NCI-H1436 (cell line): ENCODE measurements at places on chromosomes 4 and X.
A peak's percentile ranks its signal among the peaks of the same experiment; 100 is the strongest.

DNA sequence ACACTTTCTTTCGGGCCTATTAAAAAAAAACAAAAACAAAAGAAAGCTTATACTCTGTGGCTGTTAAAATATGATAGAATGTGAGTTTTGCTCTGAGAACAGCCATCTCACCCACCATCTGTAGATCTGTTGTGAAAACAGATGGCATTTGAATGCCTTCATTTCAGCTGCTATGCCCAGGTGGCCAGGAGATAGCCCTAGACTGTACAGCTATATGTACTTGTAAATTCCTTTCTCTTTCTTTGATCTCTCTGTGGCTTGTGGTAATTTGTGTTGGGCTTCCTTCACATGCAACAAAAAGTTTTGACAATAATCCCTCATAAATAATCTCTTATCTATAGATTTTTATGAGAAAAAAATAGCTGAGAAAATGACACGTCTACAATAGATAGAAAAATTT is 38.1 kb downstream of the PNPLA4 start:
- DNase-seq, result no peak

GRCh38 chrX:45524296-45524695 is 323.6 kb upstream of the DIPK2B start:
- DNase-seq, result no peak

- peak; percentile 68 for DNase-seq
Measured at GRCh38 chrX:153667956-153668396, 5.6 kb downstream of the PNCK start.

GRCh38 chr4:11529625-11530201 is 101.0 kb upstream of the HS3ST1 start:
- DNase-seq, result no peak

DNA sequence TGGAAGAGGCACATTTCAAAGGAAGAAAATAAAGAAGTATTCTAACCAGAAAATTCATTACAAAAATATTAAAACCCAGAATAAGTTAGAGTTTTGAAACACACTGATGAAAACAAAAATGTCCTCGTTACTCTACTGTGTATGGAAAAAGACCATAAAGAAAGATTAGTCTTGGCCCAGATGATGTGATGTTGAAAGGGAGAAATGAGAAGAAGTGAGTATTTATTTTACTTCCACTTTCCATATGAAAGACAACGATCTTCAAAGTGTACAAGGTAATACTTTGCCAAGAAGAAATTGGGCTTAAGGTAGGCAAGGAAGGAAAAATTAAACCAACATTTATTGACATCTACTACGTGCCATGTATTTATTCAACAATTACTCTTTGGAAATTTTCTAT is 48.6 kb upstream of the EMCN start:
- no peak for DNase-seq

DNA sequence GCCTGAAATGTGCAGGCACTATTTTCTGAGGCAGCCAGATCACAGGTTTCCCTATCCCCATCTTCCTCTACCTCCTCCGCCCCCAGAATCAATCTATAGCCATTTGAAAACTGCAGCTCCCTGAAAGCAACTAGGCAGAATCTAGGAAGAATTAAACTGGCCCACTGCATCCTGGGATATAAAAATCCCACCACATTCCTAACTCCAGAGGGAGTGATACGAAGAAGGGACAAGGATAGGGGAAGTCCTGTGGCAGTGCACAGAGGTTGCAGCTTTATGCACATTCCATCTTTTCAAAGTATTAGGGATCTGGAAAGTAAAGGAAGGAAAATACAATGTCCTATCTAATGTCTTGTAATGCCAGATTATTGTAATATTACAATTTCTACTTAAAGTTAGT is 18.3 kb upstream of the HERC3 start:
- DNase-seq, result no peak

- no peak for DNase-seq
Measured at GRCh38 chrX:41009850-41010846, 75.1 kb upstream of the USP9X start.

- no peak for DNase-seq
Measured at GRCh38 chrX:96756491-96756890, 71.8 kb downstream of the DIAPH2 start.

GRCh38 chrX:47264483-47265173 is 31.8 kb downstream of the USP11 start:
- no peak for DNase-seq

GRCh38 chr4:151882072-151882803 is 121.4 kb upstream of the GATB start:
- no peak for DNase-seq

DNA sequence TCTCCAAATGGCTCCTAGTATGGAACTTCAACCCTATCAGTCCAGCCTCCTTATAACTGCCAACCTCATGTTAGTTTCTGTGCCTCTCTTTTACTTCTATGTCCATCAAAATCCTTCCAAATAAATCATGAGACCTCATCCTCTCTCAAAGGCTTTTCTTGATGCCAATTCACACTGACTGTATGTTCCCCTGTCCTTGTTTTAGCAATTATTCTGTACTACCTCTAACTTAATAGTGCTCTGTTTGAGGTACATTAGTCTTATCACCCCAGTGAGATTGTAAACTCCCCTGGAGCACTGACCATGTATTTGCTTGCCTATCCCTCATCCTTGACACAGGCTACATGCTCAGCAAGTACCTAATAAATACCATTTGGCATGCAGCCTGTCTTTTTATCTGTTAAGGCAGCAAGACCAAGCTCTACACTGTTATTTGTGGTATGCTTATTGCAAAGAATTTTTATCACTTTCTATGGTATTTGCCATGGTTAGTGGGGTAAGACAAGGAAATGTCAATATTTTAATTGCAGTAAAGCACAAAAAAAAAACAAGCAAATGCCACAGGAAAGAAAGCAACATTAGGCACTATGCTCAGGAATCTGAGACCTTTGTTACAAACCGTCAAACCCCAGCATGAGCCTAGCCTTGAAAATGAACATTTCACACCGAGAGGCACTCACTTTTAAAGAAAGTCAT is 119.2 kb downstream of the SMARCA1 start:
- DNase-seq, result no peak

- DNase-seq, result no peak
Measured at GRCh38 chr4:182280436-182281111, 37.4 kb downstream of the TENM3 start.

DNA sequence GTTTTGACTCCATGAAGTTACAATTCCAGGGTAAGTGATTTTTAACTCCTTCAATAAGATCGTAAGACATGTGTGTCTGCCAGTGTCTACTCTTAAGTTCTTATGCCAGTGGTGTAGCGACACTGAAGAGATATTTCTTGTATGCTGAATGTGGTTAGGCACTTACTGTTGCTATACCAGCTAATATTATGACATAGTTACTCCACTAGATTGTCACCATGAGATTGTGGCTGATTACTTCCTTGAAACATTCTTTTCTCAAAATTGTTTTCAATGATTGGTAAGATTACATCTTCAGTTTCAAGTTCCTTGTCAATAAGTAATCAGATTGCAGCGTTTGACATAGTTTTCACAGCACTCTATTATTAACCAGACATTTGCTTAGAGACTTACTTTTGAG is 60.6 kb upstream of the PAGE5 start:
- no peak for DNase-seq

DNA sequence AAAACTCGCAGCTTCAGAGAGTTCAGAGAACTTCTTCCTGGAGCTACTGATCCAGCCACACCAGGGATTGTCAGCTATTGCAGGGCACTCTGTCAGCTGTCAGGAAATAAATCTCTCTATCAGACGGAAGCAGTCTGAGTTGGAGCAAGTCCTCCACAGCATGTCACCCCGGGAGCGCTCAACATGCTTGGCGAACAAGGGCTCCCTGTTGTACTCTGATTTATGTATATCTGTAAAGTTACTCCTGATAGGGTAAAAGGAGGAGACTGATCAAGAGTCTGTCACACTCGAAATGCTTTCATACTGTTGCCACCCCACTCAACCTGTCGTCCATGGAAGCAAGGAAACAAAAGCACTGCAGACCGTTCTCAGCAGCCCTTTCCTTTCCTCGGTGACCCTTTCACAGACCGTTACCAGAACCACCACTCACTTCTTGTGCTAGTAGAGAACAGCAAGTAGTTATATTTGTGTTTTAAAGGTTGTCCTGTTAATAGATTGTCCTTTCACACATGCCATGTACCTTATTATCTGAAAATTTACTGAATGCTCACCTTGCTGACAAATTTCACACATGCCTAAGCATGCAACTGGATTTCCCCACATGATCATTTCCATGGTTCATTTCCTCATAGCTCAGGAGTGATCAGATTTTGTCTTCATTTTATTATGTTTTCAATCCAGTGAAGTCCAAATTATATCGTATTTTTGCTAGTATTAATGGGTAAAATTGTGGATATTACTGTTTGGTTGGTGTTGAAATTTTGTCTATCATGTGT is 2108.9 kb upstream of the TENM3 start:
- no peak for DNase-seq

DNA sequence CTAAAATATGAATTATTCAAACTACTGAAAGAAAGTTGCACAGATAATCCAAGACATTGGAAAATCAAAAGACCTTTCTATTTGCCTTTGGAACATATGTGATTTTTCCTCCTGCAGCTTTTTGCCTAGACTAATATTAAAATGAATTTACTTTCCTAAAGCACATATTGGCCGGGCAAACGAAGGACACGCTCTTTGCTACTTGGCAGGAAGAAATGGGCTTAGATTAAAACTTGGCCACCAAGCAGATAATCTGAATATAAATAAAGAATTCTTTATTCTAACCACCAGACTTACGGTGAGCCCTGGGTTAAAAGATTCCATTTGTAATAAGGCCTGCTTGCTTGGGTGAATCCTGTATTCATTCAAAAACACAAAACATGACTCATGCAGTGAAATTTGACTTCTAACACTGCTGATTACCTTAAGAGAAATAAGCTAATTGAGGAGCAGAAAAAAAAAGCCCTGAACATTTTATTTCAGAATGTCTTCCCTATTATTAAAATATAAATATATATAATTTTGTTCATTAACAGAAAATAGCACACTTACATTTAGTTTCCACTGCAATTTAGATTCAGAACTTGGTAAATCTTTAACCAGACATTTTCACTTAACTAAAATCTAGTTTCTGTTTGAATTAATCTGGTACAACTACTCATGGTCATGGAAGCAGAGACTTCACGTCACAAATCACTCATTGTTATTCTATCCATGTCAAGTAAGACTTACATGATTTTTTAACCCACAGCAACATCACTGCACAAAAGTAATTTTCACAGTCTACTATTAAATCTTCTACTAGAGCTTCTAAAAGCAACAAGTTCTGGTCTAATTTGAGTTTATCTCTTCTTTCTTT is 116.1 kb upstream of the PLAC1 start:
- DNase-seq, result no peak

DNA sequence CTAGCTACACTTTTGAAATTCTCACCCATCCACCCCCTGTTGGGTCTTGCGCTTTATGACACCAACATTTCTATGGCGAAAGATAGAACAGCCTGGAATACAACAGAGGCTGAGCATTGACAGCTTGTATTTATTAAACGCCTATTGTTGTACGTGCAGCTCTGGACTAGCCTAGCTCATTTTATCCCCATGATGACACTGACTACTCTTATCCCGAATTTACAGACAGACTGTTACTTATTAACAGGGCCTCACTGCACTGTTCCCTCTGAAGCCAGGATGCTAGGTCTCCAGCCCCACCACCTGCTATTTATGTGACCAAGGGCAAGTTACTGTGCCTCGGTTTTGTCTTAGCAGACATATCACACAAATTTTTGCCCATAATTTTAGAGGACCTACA is 1.0 kb upstream of the RFC1 start:
- DNase-seq, result no peak

- DNase-seq, result no peak
Measured at GRCh38 chrX:148457279-148457678, 43.1 kb upstream of the AFF2 start.

- no peak for DNase-seq
Measured at GRCh38 chrX:153836921-153837320, 6.6 kb upstream of the PDZD4 start.

GRCh38 chrX:41688156-41688555 is 617 bp upstream of the GPR34 start:
- no peak for DNase-seq

DNA sequence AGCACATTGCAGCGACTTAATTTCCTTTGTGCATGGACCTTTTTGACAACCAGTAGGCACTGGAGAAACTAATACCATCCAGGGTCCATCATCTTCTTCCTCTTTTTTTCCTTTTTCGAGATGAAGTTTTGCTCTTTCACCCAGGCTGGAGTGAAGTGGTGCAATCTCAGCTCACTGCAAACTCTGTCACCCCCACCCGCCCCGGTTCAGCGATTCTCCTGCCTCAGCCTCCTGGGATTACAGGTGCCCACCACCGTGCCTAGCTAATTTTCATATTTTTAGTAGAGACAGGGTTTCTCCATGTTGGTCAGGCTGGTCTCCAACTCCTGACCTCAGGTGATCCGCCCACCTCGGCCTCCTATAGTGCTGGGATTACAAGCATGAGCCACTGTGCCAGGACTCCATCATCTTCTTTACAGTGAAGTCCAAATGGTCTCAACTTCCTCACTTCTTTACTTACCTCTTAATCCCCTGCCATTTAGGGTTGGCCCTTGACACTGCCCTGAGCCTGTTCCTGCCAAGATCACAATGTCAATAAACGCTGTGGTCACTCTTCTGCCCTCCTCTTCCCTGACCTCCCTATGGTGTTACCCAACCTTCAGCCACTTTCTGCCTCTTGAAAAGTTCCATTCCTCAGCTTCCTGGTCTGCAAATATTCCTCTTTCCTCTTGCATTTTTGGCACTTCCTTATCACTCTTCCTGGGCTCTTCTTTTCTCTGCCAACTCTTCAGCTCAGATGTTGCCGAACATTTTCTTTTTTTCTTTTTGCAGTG is 119.8 kb upstream of the SLC34A2 start:
- no peak for DNase-seq

DNA sequence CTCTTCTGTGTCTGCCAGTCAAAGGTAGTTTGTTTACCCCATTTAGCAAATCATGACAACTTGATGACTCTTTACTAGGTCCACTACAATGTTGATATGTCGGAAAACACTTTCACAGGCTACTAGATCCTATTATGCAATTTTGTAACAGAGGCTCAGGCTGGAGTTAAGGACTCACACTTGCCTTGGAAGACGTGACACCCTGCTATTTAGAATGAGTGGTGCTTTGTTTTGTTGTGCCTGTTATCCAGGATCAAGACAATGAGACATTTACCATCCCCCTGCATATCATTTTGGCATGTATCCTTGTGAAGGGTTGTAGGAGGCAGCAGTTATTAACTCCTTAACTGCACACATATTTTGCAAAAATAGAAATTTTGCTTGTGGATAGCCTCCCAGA is 263.7 kb downstream of the IL1RAPL1 start:
- DNase-seq, result no peak

DNA sequence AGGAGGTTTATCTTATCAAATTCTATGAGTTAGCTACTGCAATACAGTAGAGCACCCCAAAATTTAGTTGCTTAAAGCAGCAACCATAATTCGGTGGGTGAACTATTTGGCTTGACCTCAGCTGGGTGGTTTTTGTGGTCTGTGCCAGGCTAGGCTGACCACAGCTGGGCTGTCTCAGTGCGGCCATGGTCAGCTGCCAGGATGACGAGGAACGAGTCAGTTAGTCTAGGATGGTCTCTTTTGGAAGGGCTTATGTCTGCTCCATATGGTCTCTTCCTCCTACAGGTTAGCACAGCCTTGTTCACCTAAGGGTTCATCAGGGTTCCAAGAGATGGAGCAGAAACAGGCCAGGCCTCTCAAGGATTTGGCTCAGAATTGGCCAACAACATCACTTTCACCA is 210.4 kb downstream of the PALLD start:
- DNase-seq, result no peak

GRCh38 chr4:159376289-159376688 is 273.4 kb downstream of the RAPGEF2 start:
- no peak for DNase-seq
